ENCODE measurements at places on chromosomes 2 and 18. TPM values are rescaled to one million over a fixed set of nuclear protein-coding genes. Genes with fewer than 3 reads are reported as not detected.
A peak's percentile ranks its signal among the peaks of the same experiment; 100 is the strongest.

Gene NCKAP5
- total RNA-seq: 0.31 TPM

GRCh38 chr2:127103243-127104165 lies 3.5 kb downstream of the BIN1 start:
- no peak for DNase-seq

Gene CMPK2
- 0.12 TPM for total RNA-seq

- DNase-seq: no peak
These were observed 38.3 kb upstream of the WIPF1 start for GRCh38 chr2:174635776-174636404.

Gene TXNDC2
- total RNA-seq: not detected

GRCh38 chr2:81513328-81513727 lies 1208.8 kb upstream of the LRRTM1 start:
- no peak for DNase-seq

- DNase-seq: no peak
These were observed 95.4 kb downstream of the SOCS6 start for GRCh38 chr18:70384181-70384790.

Gene RND3
- total RNA-seq: 55.3 TPM

DNA sequence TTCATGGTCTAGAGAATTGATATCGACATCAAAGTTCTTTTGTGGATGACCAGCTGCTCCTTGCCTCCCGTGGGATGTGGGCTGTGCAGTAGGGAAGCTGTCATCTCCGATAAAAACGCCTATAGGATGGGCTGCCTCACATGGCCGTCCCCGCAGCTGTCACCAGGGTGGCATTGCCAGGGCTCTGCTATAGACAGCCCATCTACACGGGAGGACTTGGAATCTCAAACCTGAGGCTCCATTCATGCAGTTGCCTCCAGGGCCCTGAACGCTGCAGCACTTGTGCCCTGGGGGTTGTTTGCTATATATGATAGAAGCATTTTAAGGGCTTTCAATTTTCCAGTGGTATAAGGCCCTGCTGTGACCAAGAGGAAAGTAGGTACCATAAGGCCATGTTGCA lies 183.1 kb downstream of the MYCN start:
- DNase-seq: no peak

Gene GORASP2
- total RNA-seq: 45.2 TPM

DNA sequence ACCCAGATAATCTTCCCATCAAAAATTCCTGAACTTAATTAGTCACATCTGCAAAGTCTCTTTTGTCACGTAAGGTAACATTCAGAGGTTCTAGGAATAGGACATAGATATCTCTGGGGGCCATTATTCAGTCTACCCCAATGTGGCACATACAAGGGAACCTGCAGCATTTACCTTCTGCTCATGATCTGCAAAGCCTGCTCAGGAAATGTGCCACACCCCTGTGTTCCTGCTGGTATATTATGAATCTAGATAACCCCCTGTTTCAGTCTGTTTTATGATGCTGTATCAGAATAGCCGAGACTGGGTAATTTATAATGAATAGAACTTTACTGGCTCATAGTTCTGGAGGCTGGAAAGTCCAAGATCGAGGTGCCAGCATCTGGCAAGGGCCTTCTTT lies 103.5 kb downstream of the ARL4C start:
- DNase-seq: no peak

DNA sequence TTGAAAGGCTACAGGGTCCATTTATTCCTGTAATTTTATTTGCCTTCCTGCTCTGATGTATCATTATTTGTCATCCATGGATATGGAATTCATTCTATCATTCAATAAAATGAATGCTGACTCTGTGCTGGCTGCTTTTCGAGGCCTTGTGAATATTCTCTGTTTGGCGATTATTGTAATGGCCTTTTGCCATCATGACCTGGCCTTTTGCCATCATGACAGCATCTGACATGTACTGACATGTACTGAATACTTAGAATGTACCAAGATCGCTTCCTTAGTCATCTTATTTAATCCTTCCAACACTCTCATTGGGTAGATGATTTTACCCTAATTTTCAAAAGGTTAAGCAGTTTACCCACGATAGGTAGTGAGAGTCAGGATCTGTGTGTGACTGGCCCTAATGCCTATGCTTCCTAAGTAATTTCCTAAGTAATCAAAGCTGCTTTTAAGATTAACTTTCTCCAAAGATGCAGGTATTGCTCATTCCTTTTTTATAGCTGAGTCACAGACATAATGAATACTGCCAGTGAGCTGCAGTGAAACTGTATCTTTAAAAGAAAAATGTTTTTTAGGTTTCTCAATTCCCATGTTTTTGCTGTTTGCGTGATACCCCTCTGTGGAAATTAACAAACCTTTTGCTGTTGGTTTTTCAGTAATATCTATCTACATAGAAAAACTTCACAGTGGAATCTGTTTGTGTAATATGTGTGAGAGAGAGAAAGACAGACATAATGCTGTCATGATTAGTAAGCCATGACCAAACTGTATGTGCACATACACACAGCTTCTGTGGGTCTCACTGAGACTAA lies 127.8 kb downstream of the CERS6 start:
- no peak for DNase-seq

Gene HRH4
- total RNA-seq: 0.17 TPM

Gene TCF23
- total RNA-seq: not detected

DNA sequence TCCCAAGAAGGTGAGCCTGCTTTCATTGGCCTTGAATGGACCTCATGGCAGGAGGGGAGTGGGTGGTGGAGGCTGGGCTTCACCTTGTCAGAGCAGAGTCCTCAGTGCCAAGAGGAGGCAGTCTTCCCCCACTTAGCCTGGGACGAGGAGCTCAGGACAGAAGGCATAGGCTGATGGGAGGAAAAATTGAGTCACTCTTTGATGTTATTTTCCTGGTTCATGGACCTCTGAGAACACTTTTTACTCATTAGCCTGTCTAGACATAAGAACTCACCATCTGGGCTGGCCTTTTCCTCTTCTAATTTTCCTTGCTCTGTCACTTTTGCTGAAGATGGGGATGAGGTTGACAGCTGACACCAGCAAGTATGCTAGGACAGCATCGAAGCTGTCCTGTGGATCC lies 225.7 kb upstream of the TNP1 start:
- DNase-seq: no peak

- DNase-seq: peak; percentile 61
These were observed 58.3 kb downstream of the WDR7 start for GRCh38 chr18:56709463-56709862.

GRCh38 chr2:201156640-201157039 lies 26.3 kb upstream of the CASP10 start:
- no peak for DNase-seq

- no peak for DNase-seq
These were observed 371.5 kb downstream of the NUP35 start for GRCh38 chr2:183495589-183496267.

GRCh38 chr18:57008001-57008686 lies 138.7 kb upstream of the BOD1L2 start:
- peak; percentile 22 for DNase-seq

GRCh38 chr2:96145848-96146152 lies 560 bp upstream of the DUSP2 start:
- DNase-seq: no peak

- no peak for DNase-seq
These were observed 4.6 kb downstream of the MBP start for GRCh38 chr18:77127769-77128671.

GRCh38 chr2:177710889-177711288 lies 318.3 kb downstream of the AGPS start:
- DNase-seq: no peak

GRCh38 chr2:43877782-43878464 lies 39.2 kb downstream of the ABCG8 start:
- peak; percentile 86 for DNase-seq

- DNase-seq: no peak
These were observed 706 bp downstream of the UBXN2A start for GRCh38 chr2:23940718-23941620.

All from GM23338 (cell line).